ENCODE measurements at places on chromosomes 13 and 19.

- peak; percentile 7 for DNase-seq
These were observed 730 bp downstream of the NRTN start for GRCh38 chr19:5805462-5806132.

DNA sequence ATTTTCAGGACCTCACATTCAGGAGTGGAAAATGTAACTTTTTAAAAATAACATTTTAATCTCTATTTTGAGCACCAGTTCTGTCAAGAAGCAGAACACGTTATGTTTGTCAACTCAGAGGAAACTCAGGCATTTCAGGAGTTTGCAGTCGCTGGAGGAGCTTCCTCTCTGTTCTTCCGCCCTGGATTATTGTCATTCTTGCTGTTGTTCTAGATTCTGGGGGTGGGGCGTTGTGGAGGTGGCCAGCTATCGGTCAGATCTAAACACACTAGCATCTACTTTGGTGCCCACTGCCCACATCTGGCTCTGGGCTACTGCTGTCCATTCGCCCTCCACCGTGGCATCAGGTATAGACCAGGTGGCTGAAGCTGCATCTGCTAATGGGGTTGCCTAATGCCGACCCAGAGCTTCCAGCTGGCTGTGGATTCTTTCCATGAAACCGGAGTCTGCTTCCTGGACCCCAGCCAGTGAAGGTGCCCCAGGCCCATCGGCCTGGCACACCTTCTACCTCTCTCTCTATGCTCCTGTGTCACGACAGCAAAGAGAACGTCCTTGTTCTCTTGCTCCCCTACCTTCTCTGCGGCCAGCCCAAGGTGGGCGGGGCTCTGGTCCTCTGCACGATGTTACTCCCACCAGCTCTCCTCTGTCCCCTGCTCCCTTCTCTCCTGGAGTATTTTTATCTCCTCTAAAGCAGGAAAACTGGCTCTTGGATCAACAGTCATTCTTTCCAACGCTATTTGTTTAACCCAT lies 36.7 kb upstream of the DGKH start:
- DNase-seq = no peak

- DNase-seq = no peak
These were observed 2.3 kb upstream of the LCP1 start for GRCh38 chr13:46184277-46184699.

- no peak for DNase-seq
These were observed 215.1 kb downstream of the RBM26 start for GRCh38 chr13:79190932-79191331.

DNA sequence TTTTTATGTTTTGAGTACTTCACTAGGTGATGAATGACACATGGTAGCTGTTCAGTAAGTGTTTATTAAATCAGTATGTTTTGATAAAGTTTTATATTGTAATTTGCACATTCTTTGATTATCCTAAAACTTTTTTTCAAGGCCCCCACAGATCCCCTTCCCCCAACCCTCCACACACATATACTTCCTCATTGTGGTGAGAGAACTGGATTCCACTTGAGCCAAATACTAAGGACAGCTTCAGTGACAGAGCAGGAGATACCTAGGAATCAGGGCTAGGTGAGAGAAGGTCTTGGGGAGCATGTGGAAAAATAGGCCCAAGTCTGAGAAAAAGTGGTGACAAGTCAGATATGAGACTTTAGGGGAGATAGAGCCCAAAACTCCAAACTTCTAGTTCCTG lies 174.6 kb downstream of the TDRD3 start:
- DNase-seq = no peak

- DNase-seq = no peak
These were observed 22.8 kb upstream of the ZNF83 start for GRCh38 chr19:52660981-52661380.

DNA sequence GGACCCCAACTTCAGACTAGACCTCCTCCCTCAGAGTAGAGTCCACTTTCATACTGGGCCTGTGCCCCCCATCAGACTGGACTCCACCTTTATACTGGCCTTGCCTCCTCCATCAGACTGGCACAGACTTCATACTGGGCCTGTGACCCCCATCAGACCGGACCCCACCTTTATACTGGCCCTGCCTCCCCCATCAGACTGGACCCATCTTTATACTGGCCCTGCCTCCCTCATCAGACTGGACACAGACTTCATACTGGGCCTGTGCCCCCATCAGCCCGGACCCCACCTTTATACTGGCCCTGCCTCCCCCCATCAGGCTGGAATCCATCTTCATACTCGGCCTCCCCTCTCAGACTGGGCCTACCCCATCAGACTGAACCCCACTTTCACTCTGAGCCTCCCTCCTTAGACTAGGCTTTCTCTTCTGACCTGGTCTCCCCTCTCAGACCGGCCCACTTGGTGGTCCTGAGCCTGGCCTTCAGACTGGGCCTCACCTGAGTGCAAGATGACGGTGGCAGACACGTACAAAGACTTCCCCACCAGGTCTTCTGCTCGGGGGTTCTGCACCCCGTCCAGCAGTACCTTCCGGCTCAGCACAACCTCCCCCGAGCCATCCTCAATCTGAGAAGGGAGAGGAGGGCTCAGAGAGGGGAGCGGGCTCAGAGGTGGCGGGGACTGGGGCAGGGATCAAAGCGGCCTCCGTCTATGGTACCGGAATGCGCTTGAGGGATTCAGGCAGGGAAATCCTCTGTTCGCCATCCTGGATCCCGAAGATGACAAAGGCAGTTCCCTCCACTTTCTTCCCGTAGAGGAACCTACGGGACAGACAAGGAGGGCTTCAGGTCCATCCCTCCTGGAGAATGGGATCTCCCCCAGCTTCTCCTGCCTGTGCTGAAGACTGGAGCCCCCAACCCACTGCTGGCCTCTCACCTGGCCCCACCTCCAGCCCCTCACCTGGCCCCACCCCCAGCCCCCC lies 7.5 kb downstream of the C3 start:
- DNase-seq = no peak

- DNase-seq = no peak
These were observed 17.9 kb downstream of the NLRP9 start for GRCh38 chr19:55720214-55720746.

- DNase-seq = no peak
These were observed 215.5 kb upstream of the SERP2 start for GRCh38 chr13:44158098-44158521.

GRCh38 chr19:51259348-51260245 lies 8.7 kb downstream of the SIGLECL1 start:
- no peak for DNase-seq

GRCh38 chr19:17398902-17399527 lies 5.0 kb upstream of the CCDC194 start:
- DNase-seq = no peak

DNA sequence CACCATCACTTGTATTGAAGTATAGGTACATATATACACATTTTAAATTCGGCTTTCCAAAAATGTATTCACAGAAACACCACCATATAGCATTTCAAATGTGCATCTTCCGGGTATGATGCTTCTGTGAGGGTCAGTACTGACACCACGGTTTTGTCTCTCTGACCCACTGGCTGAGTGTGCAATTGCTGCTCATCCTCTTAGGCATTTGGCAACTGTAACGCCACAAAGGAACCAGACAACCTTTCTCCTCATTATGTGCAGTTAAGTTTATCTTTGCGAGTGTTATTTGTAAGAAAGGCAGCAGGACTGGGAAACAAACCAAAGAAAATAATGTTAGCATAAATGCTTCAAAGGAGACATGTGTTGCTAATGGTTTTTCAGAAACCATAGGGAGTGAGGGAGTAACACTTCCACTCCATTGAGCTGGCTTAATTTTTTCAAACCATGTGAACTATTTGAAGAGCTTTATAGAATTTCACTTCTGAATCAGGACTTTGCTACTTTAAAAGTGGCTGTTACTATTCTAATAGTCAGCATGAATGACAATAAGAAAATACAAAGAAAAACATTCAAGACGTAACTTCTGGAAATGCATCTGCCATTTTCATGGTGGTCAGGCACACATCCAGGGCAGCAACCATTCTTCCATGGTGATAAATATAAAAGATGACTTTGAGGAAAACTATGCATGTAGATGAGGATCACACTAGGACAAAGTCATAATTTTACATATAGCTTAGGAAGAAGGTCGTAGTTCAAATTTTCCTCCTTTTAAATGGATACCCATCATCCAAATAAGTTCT lies 423.3 kb downstream of the MZT1 start:
- no peak for DNase-seq

GRCh38 chr19:16160943-16161560 lies 12.3 kb downstream of the CIB3 start:
- no peak for DNase-seq

- peak; percentile 99 for DNase-seq
These were observed 12.8 kb downstream of the POLR2E start for GRCh38 chr19:1082165-1082927.

DNA sequence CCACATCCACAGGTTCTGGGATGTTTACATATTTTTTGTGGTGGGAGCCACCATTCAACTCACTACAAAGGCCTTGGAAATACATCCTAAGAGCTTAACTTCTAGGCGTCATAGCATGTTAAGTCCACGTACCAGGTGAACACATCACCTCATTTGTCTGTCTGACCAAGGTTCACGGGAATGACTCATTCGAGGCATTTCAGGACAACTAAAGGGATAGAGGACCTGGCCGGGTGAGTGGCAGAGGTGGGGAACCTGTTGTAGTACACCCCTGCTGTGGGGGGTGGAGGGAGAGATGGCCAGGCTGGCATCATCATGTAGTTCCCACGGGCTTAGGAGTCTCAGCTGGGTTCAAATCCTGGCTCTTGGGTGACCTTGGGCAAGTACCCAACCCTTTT lies 51.5 kb downstream of the BICRA start:
- DNase-seq = no peak

- no peak for DNase-seq
These were observed 43.7 kb downstream of the ELF1 start for GRCh38 chr13:40975441-40975840.

GRCh38 chr19:10820173-10820572 lies 15.8 kb downstream of the TMED1 start:
- no peak for DNase-seq

Measured in NCI-H187 (cell line).